ENCODE measurements at places on chromosomes 12 and 14.
A peak's percentile ranks its signal among the peaks of the same experiment; 100 is the strongest.

GRCh38 chr12:99984271-99985128, at the start of gene ANKS1B:
ANKS1B (minus strand) TSS chr12:99984936; CDS start chr12:99984237, 699 bp downstream.
- DNase-seq = peak; percentile 34

GRCh38 chr14:76862546-76863282, 36.5 kb downstream of the LRRC74A start:
- no peak for DNase-seq

GRCh38 chr14:88565427-88565826, 2.6 kb downstream of the ZC3H14 start:
- no peak for DNase-seq

DNA sequence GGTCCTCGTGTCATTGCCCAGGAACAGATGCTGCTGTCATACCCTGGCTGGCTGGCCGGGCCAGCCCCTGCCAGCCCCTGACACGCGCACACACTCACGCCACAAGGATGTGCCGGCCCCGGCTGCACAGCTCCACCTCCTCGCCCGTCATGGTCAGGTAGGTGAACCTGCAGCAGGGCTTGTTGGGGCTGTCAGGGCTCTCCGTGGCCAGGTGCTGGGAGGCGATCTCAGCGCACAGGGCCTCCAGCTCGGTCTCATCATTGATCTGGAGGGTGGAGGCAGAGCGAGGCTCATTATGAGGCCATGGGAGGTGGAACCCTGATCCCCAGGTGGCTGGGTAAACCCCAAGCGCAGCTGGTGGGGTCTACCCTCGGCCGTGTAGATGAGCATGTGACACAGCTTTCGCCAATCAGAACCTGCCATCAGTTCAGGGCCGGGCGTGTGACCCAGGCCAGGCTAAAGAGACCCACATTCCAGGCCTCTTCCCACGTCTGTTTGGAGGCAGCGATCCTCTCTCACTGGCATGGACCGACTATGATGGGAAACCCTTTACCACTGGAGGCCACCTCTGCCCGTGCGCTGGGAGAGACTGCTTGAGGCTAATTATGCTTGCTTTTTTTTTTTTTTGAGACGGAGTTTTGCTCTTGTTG, 38.8 kb downstream of the TRAFD1 start:
- no peak for DNase-seq

GRCh38 chr12:46887870-46888269, 62.1 kb upstream of the SLC38A4 start:
- no peak for DNase-seq

DNA sequence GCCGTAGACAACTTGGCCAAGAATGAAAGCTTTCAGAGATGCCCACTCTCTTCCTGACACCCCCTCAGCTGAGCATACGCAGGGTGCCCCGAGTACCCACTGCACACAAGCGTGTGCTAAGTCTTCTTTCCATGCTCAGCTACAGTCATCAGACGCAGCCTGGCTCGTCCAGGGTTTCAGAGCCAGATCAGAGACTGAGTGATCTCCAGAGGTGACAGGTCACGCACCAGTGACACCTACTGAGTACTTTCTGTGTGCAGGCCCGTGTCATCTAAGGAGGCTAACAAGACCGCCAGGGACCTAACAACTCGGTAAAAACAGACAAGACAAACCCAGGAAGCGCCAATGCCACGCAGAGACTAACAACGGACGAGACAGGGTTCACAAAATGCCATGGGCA, 25.1 kb downstream of the STX2 start:
- DNase-seq = no peak

DNA sequence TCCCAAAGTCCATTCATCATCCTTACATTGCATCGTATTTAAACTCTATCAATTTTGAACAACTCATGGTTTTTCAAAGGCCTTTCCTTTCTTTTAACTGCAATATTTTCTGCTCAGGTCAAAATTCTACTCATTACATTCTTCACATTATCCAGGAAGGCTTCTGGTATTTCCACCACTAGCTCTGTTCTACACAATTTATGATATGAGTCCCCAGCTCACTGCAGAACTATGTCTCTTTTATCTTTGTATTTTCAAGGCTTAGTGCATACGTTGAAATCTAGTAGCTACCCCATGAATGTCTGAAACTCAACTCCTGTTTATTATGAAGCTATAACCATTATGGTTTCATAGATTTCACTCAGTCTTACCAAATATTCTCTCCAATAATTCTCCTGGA, 282.9 kb downstream of the DUSP6 start:
- no peak for DNase-seq

DNA sequence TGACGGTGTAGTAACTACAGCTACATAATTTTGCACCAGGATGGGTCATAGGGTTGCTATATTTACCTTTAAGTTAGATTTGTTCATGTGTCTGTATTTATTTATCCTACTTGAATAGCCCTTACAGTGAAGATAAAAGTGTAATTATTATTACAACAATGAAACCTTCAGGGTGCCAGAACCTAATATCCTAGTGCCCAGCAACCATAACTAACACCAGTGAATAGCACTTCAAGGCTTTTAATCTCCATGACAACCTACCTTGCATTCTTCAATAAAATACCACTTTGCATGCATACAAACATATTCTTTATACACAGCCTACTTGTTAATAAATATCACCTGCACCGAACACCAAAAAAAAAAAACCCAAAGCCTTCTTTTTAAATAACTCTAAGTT, 58.7 kb upstream of the G2E3 start:
- no peak for DNase-seq

DNA sequence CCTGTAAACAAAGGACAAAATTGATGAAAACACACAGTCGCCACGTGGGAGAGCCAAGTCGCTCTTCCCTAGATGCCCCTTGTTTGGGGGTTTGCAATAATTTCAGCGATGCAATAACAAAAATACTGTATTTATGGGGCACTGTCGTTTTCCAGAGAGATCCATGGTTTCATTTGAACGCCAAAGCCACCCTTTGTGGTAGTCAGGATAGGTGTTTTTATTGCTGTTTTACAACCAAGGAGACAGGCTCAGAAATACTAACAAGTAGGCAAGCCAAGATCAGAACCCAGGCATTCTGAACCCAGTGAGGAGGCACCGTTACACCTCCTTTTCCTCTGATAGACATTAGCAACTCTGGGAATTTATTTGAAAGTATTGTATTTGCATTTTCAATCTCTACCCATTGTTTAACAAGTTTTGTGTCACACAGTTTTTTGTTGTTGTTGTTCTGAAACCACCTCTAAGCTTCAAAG, 831 bp upstream of the BTBD7 start:
- DNase-seq = no peak

- no peak for DNase-seq
Measured at GRCh38 chr12:57846285-57846576, 298 bp downstream of the CTDSP2 start.

DNA sequence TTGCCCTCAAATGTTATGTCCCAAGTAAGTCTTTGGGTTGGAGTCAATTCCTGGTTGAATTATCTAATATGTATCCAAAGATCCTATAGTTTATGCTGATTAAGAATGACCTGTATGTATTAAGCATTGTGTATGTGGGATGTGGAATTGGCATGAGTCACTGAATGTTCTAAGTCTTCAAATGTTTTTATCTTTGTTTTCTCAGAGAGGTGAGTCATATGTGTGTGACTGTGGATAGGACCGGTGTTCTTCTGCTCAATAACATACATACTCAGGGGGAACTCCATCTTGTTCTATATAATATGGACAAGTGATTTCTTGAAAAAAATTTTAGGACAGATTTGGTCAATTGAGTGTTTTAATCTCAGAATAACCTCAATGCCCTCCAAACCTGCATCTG, 57.9 kb downstream of the NAV3 start:
- DNase-seq = no peak

- peak; percentile 55 for DNase-seq
Measured at GRCh38 chr12:111409780-111410430, 4.2 kb downstream of the SH2B3 start.

DNA sequence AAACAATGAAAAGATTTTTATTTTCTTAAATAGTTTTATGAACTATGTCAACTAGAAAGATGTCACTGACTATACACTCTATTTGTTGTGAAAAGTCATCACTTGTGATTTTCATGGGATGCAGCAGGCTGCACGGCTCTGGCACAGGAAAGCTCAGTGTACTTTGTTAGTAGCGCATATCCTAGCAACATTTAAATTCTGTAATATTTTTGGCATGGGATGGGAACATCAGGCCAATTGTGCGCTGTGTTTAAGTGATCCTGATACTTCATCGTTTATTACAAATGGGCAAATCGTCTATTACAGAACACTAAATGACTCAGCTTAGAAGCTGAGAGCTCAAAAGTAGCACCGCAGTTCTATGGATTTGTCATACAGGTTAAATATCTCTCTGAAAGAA, 60.7 kb upstream of the SAV1 start:
- no peak for DNase-seq

DNA sequence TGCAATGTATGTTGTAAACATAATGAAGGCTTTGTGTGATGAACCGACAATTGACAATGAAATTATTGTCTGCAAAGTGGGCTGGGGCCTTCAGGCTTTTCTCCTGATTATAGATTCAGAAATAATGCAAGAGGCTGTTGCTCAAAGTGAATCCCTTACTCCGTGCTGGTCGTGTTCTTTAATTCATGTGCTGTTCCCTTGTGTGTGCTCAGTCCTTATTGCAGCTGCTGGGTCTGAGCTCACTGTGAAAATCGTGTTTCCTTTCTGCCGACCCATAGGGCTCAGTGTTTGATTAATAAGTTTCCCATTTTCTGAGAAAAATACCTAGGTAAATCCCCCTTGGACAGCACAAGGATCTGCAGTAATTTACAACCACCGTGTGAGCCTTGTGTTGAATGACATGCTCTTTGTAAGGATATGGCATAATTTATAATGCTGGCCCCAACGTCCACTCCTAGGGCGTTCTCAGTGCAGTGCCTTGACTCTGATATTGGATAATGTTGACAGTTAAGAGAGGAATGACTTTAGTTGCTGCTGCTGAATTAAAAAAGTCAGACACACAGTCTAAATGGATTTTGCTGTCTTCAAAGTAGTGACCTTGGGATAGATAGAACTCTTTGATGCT, 81.6 kb downstream of the RGS6 start:
- no peak for DNase-seq

DNA sequence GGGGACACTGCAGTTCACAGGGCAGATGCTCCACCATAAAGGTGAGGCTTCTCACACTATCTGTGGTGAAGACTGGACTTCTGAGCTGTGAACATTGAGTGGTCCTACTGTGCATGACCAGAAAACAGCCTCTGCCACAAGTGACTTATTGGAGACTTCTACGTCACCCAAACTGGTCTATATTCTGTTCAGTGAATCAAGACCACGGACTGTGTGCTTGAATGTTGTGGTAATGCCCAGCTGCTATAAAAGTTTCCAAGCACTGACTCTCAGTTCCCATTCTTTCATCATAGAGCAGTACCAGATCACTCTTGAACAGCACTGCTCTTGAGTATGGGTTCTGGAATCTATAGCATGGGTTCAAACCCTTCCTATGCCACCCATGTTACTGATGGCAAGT, 4.8 kb upstream of the PLEK2 start:
- DNase-seq = no peak

GRCh38 chr12:85188619-85189018, 91.4 kb upstream of the ALX1 start:
- no peak for DNase-seq

GRCh38 chr14:103223818-103224352, 100.6 kb downstream of the TNFAIP2 start:
- DNase-seq = no peak

DNA sequence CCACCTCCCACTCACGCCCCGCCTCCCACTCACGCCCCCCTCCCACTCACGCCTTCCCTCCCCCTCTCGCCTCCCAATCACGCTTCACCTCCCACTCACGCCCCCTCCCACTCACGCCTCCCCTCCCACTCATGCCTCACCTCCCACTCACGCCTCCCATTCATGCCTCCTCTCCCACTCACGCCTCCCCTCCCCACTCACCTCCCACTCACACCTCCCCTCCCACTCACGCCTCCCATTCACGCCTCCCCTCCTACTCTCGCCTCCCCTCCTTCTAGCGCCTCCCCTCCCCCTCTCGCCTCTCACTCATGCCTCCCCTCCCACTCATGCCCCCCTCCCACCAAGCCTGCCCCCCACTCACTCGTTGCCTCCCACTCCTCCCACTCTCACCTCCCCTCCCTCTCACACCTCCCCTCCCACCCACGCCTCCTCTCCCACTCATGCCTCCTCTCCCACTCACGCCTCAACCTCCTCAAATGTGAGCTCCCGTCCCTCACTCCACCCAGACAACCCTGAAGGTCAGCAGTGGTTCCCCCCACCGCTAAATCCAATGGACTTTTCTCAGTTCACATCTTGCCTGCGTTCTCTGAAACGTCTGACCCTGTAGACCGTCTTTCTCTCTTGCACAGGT, 39.8 kb downstream of the TMEM63C start:
- DNase-seq = no peak

DNA sequence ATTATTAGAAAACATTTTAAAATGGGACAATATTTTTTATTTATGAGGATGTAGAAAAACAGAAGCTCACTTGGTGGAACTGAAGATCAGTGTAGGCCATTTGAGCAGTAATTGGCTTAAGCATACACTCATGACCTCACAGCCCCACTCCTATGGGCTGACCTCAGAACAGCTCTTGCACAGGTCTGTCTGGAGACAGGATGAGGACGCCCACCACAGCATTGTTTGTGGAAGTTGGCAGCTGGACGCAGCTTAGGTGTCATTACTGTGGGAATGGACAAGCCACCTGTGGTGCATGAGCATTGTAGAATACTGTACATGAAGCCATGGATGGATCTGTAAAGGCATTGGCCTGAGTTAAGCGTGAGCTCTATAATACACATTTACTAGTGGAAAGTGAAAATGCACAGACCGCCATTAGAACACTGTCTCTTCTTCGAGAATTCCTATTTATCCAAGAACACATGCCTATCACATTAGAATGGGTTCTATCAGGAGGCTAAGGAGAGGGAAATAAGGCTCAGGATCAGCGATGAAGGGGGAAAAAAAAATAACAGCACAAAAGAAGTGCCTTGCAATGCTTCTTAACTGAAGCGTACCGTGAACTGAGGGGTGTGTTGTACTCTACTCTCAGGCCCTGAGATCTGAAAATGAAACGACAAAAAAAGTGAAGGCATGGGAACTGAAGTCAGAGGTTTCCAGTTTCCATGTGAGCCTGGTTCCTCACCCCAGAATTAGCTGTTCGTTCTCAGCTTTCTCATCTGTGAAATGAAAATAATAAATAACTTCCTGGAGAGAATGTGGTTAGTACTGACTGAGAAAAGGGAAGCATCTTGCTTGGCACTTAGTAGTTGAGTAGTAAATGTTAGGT, 33.6 kb downstream of the KCNA1 start:
- DNase-seq = no peak

GRCh38 chr14:71728386-71728785, 203.8 kb upstream of the RGS6 start:
- DNase-seq = no peak

- no peak for DNase-seq
Measured at GRCh38 chr12:5565933-5566599, 134.2 kb downstream of the NTF3 start.

- no peak for DNase-seq
Measured at GRCh38 chr12:51399891-51400290, 8.7 kb upstream of the GALNT6 start.

GRCh38 chr12:105253866-105254513, 18.0 kb upstream of the APPL2 start:
- DNase-seq = no peak

- no peak for DNase-seq
Measured at GRCh38 chr12:90859591-90859990, 95.4 kb downstream of the CCER1 start.

Data from stimulated activated CD8-positive, alpha-beta memory T cell treated with anti-CD3 and anti-CD28 coated beads, Interleukin-4, amount 100 ng/mL, for 48 hours (primary cell).